ENCODE measurements at places on chromosomes 1 and 21.

DNA sequence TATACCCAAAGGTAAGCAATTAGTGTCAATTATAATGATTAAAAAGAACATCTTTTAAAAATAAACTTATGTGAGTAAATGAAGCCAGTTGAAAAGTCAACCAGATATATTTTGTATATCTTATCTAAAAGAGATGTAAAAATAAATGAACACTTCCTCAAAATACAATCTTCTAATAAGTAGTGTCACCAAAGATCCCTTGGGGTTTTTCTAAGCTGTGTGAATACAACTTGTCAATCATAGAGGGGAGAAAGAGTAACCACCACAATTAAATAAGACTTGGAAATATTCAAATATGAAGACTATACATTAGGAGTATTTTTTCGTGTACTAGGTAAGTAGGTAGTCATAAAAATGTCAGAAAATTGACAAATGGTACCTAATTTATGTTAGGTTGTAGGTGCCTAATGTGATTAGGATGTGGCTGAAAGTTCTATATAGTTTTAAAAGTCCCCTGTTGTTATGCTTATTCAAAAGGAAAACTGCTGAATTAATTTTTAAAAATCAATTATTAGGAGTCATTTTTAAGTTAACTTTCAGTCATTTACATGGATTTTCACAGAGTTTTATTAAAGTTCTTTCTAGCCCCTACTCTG, 72.6 kb downstream of the RASAL2 start:
- DNase-seq: no peak

- DNase-seq: no peak
Measured at GRCh38 chr1:54047384-54048305, 5.4 kb downstream of the TMEM59 start.

DNA sequence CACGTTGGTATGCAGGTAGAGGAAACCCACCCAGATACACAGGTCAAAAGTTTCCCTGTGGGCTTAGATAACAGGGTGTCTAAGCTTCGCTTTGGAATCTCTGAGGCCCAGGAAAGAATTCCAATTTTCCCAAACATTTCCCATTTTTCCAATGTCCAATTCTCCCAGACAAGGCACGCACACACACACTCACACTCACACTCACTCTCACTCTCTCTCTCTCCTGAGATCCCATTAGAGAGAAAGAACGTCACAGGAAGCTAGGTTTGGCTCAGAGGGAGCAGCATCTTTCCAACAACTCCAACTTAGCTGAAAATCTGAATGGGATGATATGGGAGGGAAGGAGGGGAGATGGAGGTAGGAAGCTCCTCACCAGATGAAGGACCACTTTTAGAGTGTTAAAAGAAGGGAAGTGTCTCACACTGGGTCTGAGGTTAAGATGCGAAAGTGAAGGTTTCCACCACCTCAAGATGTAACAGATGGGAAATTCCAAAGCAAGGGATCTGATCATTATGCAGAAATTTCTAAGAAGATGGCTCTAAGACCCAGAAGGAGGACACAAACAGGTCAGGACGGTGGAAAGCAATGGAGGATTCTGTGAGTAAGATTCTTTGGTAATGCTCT, 63.5 kb downstream of the GNG12 start:
- no peak for DNase-seq

DNA sequence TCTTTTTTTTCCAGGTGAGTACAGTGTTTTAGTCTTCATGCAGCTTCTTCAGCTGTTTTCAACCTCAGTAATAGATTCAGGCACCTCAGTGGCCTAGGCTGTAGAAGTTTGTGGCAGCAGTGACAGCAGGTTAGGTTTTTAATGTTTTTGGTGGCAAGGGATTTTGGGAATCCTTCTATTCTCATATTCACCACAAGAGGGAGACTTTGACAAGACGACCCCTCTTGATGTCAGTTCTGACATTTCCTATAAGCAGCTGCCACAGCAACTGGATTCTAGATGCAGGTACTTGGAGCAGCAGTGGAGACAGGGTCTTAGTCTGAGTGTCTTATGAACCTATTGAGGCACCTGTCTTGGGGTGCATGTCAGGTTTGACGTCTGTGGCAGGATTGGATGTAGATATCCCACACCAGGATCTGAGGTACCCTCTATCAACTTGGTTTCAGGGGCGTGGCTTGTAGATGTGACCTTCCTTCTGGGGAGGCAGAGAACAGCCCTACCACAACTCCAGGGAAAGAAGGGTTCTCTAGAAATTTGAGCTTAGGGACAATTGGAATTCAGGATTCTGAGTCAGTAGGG, 1104.2 kb upstream of the TMPRSS15 start:
- no peak for DNase-seq

DNA sequence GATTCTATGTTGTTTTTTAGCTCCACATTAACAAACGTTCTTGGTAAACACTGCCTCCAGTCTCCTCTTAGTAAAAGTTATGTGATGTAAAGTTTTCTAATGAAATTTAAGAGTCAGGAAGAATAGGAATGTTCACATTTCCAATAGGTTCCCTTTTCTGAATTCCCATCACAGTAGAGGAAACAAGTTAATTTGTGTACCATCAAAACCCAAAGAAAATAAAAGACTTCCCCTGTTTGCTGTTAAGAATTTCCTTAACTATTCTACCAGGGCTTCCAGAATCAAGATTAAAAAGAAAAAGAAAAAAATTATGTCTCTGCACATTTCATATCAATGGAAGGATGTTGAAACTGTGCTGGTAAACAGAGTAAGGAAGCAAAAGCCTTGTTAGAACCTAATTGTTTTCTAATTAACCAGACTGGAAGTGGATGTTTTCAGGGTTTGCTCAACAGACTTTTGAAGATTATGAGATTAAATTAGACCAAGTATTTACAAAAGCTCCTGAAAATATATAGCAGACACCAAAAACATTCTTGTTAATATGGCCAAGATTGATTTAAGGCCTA, 43.4 kb upstream of the PALMD start:
- no peak for DNase-seq

DNA sequence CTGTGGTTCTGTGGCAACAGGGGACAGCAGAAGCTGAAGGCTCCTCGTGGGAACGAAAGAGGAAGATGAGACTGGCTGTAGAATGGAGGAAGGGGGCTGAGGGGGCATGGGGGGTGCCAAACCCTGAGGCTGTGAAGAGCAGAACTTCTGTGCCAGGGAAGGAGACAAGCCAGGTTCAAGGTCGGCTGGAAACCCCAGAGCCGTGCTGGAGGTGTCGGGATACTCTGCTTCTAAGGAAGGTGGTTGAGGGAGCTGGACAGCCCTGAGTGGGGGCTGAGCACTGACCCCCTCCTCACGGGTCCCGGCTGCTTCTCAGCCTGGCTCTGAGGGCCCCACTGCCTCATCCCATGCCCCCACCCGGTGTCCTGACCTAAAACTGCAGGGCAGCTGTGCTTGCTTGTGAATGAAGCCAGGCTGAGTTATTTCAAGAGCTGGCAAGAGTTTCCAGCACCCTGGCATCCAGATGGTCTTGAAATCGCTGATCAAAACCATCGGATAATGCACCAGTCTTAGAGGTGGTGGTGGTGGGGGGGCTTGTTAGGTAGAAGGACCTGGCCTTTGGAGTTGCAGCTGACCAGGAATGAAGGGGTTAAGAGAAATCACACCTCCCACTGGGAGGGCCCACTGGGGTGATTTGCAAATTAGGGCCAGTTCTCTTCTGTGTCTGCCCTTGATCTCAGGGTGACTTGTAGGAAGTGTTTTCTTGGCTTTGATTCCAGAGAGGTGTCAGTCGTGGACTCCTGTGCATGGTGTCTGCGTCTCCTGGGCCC, 218.9 kb upstream of the C1orf174 start:
- no peak for DNase-seq

- peak; percentile 24 for DNase-seq
Measured at GRCh38 chr1:46041974-46042373, 90.5 kb downstream of the PIK3R3 start.

DNA sequence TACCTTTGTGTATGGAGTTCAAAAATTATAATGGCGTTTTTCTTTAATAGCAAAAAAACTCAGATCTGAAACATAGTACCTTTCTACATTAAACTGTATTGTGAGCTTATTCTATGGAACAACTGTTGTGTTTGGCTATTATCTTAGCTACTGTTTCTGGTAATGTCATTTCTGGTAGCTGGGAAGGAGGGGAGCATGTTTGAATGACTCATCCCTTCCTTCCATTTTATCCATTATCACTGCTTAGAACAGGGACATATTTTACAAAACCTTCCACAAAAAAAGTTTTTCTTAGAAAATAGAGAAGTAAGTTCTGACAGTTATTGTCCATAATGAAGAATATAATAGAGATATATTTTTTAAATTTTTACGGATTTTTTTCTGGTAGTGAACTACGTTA, 128.3 kb downstream of the NRDC start:
- DNase-seq: peak; percentile 27

DNA sequence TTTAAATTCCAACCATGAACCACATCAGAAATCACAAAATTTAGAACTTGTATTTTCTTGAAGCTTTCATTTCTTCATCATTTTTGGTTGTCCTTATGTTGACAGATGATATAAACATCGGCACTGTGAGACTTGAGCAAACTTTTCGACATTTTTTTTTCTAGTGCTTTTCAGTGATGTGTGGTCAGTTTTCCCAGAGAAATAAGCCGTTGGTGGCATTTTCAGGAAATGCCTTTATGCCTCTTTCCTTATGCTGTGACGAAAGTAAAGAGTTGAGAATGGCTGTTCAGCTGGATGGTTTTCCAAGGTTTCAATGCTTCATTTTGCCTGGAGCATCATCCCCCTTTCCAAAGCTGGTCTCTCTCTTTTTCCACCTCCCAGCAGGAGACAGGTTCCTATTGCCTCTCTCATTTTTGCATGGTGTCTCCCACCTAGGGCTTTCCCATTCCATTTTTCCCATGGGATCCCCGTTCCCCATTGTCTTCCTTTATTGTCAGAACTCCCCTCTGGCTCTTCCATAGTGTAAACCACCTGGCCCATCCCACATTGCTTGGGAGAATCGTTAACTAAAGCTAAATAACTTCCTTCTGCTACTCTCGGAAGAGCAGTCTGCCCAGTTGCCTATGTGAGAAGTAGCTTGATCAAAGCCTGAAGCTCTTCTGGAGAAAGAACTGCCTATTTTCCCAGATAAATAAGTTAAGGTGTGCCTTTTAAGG, 61.4 kb upstream of the DYNLT5 start:
- DNase-seq: no peak

DNA sequence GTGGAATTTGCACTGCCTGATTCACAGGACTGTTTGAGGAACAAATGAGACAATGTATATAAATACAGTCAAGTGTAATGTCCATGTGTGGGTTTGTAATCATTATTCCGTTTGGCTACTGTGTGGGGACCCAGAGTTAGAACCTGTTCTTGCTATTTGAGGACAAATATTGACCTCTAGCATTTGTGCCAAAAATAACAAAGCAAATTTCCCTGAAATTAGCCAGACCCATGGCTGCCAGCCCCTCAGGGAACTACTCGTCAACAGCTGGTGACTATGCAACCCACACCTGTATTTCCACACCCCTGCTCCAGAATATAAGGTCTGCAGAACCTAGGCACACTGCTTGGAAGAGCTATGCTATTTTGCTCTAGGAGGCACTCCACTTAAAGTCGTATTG, 70.7 kb downstream of the KCNJ6 start:
- DNase-seq: no peak

- DNase-seq: no peak
Measured at GRCh38 chr21:44263221-44263760, 1.6 kb upstream of the DNMT3L start.

DNA sequence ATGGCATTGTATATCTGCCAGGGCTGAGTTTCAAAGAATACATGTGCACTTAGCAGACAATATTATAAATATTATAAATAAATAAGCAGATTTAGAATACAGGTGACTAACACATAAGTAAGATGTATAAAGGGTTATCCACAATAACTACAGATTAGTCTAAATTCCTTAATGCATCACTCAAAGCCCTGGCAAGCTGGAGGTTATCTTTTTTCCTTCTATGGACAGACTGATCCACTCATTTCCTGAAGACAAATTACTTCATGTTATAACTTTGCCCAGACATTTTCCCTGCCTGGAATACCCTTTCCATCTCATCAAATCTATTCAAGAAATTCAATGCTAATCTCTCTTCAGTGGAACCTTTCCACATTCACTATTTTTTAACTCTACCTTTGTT, 38.8 kb downstream of the LUZP1 start:
- no peak for DNase-seq

GRCh38 chr1:42359466-42359865, 21.1 kb upstream of the RIMKLA start:
- DNase-seq: no peak

DNA sequence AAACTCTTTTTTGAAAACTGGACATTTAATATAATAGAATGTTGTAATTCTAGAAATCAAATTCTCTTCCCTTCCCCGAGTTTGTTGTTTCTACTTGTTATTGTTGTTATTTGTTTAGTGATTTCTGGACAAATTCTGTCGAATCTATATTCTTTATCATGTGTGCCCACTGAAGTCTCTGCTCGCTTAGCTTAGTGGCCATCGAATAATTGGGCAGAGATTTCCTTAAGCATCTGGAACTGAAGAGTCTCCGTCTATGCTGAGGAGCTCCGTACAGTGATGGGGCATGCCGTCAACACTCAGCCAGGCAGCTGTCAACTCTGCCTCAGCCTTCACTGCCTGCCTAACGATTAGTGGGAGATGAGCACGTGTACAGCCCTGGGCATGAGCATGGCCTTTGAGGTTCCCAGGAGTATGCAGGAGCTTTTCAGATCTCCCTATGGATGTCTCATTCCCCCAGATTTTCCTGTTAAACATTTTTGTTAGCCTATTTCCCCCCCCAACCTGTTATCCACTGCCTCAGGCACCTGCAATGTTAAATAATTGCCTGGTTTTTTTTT, 66.8 kb downstream of the SLX9 start:
- DNase-seq: no peak

DNA sequence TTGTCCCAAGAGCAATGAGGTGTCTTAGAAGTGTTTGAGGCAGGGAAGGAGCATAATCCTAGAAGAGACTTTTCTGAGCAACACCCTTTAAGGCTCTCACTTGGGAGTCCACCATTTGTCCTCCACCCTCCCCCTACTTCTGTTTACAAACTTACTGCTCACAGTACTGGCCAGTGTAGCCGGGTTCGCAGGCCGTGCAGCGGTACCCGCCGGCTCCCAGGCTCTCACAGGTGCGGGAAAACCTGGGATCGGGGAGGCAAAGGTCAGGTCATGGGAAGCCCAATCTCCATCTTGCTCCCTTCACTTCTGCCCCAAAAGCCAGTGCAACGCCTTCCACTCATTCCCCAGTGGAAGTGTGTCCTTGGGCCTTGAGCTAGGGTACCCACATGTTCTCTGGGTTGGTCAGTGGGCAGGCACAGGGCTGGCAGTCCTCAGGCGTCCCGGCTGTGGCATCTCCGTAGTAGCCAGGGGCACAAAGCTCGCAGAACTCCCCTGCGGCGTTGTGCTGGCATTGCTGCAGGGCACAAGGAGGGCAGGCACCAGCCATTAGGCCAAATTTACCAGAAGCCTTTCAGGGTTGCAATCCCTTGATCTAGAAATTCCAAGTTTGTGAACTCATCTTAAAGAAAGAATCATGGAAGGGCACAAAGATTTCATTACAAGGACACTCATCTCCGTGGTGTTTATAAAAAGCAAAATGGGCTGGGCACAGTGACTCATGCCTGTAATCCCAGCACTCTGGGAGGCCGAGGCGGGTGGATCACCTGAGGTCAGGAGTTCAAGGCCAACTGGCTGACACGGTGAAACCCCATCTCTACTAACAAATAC, 49.8 kb downstream of the LDLRAD2 start:
- peak; percentile 52 for DNase-seq
